ENCODE measurements at places on chromosomes 16 and 17.

GRCh38 chr17:16282522-16282921 lies 65.5 kb downstream of the PIGL start:
- no peak for DNase-seq

- no peak for DNase-seq
These were observed 445 bp downstream of the CIAO2B start for GRCh38 chr16:66933776-66934137.

- peak; percentile 82 for DNase-seq
These were observed 14.1 kb downstream of the C17orf67 start for GRCh38 chr17:56819431-56820145.

DNA sequence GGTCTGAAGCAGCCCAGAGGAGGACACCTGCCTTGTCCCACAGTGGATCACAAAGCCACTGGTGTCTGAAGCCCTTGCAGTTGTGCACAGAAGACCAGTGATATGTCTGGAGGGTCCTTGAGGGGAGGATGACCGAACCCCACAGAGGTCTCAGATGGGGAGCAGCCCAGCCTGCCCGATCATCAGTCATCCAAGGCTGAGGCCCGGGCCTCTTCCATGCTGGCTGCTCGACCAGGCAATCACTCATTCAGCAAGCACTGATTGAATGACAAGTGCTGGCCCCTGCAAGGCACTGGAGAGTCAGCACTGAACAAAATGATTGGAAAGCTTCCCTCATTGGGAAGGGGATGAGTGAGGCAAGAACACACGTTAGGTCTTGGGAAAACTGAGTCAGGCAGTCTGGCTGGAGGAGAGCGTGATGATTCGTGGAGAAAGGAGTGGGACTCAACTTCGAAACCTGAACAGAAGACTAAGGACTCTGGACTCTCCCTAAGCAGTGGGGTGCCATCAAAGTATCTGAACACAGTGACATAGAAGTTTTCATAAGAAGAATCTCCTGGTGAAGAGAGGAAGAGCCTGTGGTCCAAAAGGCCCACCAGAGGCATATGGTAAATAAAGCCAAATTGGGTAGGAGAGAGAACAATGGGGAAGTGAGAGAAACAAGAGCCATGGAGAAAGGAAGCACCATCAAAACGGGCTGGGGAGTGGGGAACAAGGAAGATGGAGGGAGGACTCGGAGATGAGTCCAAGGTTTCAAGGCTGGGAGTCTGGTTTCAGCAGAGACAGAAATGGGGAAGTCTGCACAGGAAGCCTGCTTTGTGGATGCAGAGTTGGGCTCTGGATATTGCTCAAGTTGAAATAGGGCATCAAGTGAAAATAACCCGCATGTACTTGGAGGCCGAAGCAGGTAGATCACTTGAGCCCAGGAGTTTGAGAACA lies 10.2 kb downstream of the PIK3R5 start:
- no peak for DNase-seq

- DNase-seq: peak; percentile 59
These were observed 1.4 kb upstream of the ABR start for GRCh38 chr17:1180958-1181752.

GRCh38 chr16:2980227-2981176 lies at the start of gene PKMYT1:
PKMYT1 (minus strand) TSS chr16:2980446; CDS start chr16:2979657, 789 bp downstream.
- peak; percentile 90 for DNase-seq

GRCh38 chr16:66616592-66616991 lies 12.1 kb downstream of the CMTM3 start:
- DNase-seq: no peak

GRCh38 chr16:89144681-89145080 lies 26.9 kb upstream of the CDH15 start:
- DNase-seq: no peak

DNA sequence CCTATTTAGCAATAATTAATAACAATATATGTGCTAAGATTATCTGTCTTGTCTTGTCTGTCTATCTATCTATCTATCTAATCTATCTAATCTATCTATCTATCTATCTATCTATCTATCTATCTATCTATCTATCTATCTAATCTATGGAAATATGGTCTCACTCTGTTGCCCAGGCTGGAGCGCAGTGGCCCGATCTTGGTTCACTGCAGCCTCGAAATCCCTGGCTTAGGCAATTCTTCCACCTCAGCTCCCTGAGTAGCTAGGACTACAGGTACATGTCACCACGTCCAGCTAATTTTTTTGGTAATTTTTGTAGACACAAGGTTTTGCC lies 44.7 kb downstream of the MIS12 start:
- DNase-seq: no peak

- DNase-seq: no peak
These were observed 2.9 kb downstream of the OR1F1 start for GRCh38 chr16:3190949-3191353.

DNA sequence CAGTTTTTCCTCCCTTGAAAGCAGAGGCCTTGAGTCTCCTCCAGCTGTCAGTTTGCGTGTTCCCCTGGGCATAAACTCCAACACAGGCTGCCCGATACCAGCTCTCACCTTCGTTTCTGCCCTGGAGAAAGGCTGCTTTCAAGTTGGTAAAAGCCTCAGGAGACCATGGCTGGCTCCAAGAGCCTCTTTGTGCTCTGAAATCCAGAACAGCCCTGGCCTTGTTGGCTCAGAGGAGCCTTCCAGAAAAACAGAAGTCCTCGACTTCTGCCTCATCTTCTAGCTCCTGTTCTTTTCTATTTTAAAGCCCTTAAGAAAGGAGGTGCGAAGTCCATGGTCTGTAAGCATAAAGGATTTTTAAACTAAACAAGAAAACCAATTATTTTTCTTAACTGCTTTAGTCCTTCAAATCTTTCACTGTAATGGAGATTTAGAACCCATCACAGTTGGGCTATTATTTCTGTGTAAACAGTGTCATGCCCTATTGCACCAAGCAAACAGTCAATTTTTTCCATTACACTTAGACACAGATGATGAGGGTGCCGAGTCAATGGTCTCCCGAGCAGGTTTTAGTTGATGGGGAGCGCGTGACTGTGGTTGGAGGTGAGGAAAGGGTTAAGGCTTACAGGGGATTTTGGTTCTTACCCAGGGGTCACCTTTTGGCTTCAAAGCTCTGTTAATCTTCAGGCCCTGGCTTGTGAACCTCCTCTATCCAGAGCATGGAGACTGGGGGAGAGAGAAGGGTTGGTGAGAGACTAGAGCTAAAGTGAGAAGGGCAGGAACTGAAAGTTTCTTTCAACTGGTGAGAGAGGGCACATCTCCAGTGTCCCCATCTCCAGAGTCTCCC lies 212.8 kb downstream of the MSI2 start:
- no peak for DNase-seq

GRCh38 chr16:30925632-30925987 lies 2.2 kb downstream of the FBXL19 start:
- no peak for DNase-seq

DNA sequence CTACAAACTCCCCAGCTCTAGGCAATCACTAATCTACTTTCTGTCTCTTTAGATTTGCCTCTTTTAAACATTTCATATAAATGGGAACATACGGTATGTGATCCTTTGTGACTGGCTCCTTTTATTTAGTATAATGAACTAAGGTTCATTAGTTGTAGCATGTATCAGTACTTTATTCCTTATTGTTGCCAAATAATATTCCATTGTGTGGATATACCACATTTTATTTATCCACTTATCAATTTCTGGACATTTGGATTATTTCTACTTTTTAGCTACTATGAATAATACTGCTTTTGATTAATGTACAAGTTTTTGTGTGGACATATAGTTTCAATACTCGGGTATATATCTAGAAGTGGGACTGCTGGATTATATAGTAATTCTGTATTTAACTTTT lies 7.9 kb downstream of the DDX19B start:
- no peak for DNase-seq

- no peak for DNase-seq
These were observed 12.8 kb upstream of the MT4 start for GRCh38 chr16:56551796-56552738.

GRCh38 chr16:58556678-58557077 lies 41.4 kb downstream of the SETD6 start:
- DNase-seq: no peak

- DNase-seq: peak; percentile 95
These were observed 29.1 kb downstream of the LDHD start for GRCh38 chr16:75087375-75087979.

- DNase-seq: no peak
These were observed 10.1 kb upstream of the PLD6 start for GRCh38 chr17:17216236-17216635.

DNA sequence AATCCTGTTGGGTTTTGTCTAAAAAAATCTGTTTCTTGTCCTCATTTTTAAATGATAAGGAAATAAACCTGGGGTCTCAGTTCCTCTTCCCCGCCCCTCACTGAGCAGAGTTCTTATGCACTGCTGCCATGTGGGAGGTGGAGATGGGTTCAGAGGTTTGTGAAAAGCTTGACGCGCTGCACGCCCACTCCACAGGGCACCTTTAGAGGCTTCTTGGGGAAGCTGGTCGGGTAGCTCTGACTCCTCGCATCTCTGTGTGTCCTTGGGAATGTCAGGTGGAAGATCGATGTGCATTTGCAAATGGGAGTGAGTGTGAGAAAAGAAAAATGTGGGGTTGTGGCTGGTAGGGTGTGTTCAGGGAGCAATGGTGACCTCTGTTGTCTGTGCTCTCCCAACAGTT lies 4.7 kb upstream of the ZNHIT3 start:
- DNase-seq: no peak

- DNase-seq: peak; percentile 71
These were observed at the start of gene CENPV for GRCh38 chr17:16353317-16354174. CENPV (minus strand) TSS chr17:16353469; CDS start chr17:16353436, 33 bp downstream.

- DNase-seq: no peak
These were observed 9.6 kb downstream of the ZNF205 start for GRCh38 chr16:3121851-3122467.

- no peak for DNase-seq
These were observed 97.1 kb downstream of the PITPNC1 start for GRCh38 chr17:67474081-67474661.
